ENCODE measurements at places on chromosomes 6 and 20.

GRCh38 chr6:98560841-98561240 lies 273.5 kb upstream of the POU3F2 start:
- DNase-seq = no peak

GRCh38 chr6:139514819-139515218 lies 140.4 kb upstream of the CITED2 start:
- no peak for DNase-seq

- DNase-seq = peak; percentile 30
Measured at GRCh38 chr6:39083231-39083634, 31.8 kb downstream of the SAYSD1 start.

GRCh38 chr20:61086031-61086430 lies 166.0 kb upstream of the CDH4 start:
- DNase-seq = no peak

GRCh38 chr6:72861059-72861458 lies 239.2 kb downstream of the KCNQ5 start:
- DNase-seq = no peak

DNA sequence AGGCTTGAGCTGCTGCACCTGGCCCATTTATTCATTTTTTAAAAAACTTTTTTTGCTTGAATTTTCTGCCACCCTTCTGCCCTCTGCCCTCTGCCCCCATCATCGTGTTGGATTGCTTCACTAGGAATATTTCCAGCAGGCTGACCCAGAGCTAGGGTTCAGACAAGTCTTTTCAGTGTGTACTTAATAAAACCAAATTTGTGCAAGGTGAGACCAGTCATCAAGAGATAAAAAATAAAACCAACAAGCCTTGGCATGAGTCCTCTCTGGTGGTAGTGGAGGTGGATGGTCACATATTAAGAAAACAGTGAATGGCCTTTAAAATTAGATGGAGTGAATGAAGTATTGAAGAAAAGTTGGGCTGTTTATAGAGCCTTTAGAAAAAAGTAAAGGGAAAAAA lies 239.6 kb downstream of the CDKAL1 start:
- no peak for DNase-seq

GRCh38 chr20:14709439-14709838 lies 372.0 kb upstream of the FLRT3 start:
- DNase-seq = no peak

- DNase-seq = no peak
Measured at GRCh38 chr20:326645-327185, 1.4 kb downstream of the SOX12 start.

GRCh38 chr6:119327810-119328209 lies 21.8 kb downstream of the MAN1A1 start:
- DNase-seq = no peak

DNA sequence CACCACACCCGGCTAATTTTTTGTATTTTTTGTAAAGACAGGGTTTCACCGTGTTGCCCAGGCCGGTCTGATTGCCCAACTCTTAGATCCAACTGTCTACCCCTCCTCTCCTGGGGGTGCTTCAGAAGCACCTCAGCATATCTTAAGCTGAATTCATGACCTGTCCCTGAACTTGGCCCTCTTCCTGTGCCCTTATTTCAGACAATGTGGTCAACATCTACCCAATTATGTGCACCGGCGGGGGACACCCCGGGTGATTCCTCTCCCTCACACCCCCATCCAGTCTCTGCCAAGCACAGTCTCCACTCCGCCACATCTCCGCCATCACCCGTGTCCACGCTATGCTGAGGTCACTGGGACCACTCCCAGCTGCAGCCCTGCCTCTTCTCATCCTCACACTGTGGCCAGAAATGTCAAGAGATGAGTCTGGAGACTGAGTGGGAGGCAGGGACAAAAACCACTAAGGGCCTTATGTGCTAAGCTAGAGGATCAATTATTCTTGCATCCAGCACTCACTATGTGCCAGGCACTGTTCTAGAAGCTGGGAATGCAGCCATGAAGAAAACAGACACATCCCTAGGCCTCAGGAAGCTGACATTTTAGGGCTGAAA lies 111.9 kb downstream of the ARMC2 start:
- no peak for DNase-seq

DNA sequence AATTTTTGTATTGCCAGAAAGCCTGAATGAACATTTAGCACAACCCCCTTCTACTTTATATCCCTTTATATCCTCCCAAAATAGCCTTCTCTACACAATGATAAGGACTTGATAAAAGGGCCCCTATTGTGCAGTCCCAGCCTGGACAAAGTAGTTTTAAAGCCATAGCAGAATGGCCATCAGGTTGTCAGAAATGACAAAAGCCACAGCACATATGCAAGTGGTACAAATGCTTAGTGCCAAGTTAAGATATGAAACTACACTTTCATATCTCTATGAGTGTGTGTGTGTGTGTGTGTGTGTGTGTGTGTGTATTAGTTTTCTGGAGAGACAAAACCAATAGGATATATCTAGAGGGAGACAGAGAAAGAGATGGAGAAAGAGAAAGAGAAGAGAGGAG lies 132.6 kb downstream of the SGK1 start:
- no peak for DNase-seq

GRCh38 chr20:33059741-33060390 lies 6.2 kb downstream of the BPIFB3 start:
- DNase-seq = no peak

- no peak for DNase-seq
Measured at GRCh38 chr6:121934451-121934850, 465.0 kb upstream of the HSF2 start.

- DNase-seq = no peak
Measured at GRCh38 chr20:53829724-53830521, 236.3 kb upstream of the ZNF217 start.

- no peak for DNase-seq
Measured at GRCh38 chr6:48998574-48998973, 464.5 kb downstream of the MMUT start.

DNA sequence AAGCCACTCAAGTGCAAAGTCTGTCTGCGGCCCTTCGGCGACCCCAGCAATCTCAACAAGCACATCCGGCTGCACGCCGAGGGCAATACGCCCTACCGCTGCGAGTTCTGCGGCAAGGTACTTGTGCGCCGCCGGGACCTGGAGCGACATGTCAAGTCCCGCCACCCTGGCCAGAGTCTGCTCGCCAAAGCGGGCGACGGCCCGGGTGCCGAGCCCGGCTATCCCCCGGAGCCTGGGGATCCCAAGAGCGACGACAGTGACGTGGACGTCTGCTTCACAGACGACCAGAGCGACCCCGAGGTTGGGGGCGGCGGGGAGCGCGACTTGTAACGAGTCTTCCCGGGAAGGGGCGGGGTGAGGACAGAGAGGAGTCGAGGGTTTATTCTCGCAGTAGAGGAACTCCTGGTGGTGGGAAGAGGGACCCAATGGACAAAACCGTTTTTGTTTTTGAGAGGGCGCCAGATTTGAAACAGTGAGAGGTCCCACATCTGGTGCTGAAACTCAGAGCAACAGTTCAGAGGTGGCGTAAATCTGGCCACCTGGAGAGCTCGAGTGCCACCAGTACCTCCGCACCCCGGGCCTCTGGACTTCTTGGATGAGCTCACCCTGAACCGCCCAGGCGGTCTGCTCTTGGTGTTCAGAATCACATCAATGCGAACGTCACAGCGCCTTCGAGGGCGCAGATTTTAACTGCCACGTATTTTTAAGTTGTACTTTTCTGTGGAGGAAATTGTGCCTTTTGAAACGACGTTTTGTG lies 8.0 kb downstream of the PRDM13 start:
- peak; percentile 27 for DNase-seq

- DNase-seq = no peak
Measured at GRCh38 chr6:51494342-51494741, 593.1 kb downstream of the PKHD1 start.

GRCh38 chr20:58375759-58376352 lies 13.2 kb upstream of the VAPB start:
- no peak for DNase-seq

DNA sequence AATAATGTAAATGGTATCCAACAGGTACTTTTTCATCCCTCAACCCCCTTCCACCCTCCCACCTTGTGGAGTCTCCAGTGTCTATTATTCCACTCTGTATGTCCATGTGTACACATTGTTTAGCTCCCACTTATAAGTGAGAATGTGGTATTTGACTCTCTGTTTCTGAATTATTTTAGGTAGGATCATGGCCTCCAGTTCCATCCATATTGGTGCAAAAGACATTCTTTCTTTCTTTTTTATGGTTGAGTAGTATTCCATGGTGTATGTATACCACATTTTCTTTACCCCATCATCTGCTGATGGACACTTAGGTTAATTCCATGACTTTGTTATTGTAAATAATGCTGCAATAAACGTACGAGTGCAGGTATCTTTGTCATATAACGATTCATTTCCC lies 58.2 kb upstream of the PRND start:
- DNase-seq = no peak

DNA sequence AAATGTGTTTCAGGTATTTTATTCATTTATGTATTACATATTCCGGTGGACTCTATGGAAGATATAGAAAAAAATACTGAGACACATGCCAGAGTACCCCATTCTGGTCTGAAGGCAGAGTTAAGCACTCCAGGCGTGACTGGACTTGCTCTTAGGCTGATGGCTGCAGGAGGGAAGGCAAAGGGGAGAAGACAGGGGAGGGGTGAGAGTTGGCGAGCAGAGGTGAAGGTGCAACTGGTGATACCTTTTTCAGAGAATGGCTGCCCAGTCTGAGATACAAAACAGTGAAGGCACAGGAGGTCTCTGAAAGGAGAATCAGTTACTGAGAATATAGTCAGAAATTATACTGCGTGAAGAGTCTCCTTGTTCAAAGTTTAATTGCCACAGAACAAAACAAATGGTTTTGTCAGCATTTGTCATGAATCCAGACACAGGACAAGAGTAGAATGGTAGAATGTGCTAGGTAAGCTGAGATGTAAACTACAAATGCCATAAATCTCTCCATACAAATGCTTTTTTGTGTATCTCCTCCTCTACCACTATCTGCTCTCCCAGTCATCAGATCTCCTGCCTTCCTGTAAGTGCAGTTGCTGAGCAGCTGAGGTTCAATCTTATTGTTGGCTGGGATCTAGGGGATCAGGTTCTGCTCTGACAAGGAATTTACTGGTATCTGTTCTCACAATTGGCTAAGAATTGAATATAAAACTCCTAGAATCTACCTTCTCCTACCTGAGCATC lies 104.2 kb upstream of the DST start:
- DNase-seq = no peak

DNA sequence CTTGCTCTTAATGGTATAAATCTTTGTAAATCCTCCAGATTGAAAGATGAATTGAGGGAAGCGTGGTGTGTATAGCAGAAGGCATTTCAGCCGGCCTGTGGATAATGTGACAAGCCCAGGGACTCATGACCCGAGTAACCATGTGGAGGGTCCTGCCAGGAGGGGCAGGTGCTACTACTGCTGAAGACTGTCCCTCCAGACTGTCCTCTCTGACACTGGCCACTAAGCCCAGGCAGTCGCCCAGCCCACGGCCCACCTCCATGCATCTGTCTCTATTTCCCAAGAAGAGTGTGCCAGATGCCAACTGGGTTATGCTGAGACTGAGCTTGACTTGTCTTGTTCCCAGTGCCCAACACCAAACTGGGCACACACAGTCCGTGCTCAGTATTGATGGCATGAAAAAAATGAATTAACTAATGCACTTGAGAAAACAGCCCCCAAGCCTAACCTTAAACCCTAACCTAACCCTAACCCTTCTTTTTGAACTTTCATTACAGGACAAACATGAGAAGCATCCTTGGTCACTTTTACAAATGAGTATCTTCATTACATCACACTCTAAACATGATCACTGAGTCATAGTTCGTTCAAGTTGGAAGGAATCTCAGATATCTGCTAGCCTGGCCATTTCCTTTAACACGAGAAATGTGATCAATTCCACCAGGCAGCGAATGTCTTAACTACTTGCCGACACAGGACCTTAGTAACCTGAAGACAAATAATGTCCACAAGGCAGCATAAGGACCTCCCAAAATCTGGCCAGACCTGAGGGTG lies 182.2 kb upstream of the RREB1 start:
- DNase-seq = no peak

GRCh38 chr6:10617008-10617696 lies 77.3 kb downstream of the C6orf52 start:
- DNase-seq = no peak

DNA sequence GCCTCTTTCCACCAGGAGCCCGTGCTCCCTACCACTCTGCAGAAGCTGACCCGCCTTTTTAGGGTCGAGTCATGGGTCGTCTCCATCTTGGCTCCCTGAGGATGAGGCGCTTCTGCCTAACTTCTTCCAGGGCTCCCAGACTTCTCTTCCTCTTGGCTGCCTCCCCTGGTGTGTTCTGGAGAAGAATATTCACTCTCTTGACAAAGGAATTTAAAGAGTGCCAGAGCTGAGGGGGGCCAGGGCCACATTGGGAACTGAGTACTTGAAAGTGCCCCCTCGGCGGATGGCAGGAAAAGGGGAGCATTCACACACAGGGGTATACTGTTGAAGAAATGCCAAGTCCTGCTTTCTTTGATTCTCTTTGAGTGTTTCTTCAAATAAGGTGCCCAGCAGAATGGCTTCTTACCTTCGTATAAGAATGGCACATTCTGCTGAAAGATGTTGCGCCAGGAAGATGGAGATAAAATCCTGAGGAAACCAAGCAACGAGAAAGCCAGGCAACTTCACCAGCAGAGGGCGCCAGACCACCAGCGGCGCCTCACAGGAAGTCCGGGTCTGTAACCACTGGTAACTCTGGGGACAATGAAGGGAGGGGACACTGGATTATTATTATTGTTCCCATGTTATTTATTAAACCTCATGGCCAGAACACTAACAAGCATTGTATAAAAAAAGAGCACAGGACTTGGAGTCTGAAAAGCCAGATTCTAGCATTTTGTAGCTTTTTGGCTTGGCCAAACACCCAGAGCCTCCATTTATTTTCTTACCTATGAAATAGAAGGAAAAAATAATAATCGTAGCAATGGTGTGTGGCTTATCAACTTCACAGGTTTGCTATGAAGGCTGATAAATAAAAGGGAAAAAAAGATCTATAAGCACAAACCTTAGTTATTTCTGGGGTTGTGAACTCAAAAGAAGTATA lies 176.7 kb downstream of the HACE1 start:
- peak; percentile 82 for DNase-seq

DNA sequence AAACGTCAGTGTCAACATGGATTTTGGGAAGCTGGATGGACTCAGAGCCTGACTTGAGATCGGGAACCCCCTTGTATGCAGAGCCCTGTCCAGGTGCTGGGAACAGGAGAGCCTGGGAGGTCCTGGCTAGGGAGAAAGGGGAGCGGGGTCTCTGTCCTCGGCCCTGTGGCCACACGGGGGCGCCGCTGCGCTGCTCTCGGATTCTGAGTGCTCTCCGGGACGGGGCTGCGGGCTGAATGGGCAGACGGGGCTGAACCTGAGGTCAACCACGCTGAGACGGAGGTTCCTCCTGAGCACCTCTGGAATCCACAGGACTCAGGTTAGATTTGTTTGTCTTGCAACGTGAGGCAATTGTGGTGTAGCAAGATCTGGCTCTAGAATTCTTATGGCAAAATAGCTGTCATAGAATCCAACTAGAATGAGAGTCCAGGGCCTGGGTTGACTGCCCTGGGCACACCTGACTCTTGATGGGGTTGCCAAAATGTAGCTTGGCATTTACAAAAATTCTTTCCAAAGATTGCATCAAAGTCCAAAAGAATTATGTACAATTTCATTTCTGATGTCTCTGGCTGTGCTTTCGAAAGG lies 20.6 kb upstream of the HLA-F start:
- peak; percentile 91 for DNase-seq

Measured in activated naive CD8-positive, alpha-beta T cell treated with anti-CD3 and anti-CD28 coated beads, Interleukin-2, amount 50 U/mL, for 24 hours (primary cell).